ENCODE measurements at places on chromosomes 3 and 15.

DNA sequence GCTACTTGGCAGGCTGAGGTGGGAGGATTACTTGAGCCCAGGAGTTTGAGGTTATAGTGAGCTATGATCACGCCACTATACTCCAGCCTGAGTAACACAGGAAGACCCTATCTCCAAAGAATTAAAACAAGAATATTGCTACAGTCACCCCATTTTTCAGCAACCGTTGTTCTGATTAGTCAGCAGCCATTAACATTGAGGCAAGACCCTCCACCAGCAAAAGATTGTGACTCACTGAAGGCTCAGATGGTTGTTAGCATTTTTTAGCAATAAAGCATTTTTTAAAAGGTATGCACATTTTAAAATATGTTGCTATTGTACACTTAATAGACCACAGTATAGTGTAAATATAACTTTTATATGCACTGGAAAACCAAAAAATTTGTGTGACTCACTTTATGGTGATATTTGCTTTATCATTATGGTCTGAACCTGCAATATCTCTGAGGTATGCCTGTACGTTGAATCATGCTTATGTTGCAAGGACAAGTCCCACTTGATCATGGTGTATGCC lies 492.6 kb downstream of the SQOR start:
- no peak for DNase-seq

DNA sequence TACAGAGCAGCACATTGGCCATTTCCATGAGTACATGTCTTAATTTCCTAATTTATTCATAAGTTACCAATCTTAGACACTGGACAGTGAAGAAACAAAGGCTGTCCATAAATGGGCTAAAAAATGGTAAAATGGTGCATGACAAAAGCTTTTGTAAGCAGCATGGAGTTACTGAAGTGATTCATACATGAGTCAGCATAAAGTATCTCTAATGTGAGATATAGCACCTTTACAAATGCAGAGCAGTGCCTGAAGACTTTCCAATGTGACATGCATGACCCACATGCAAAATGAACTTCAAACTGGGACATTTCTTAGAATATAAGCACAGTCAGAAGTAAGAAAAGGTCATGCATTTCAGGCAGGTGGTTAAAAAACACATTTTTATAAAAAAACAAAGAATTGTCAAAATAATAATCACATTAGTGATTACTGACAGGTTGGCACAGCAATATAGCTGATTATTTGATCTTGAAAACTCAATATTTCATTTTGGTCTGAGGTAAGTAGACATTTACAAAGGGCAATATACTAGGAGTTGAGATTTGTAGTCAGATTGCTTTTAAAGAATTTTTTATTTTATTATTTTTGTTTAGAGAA lies 299.3 kb downstream of the PLCL2 start:
- DNase-seq = no peak

GRCh38 chr15:24747376-24747775 lies 71.8 kb downstream of the NPAP1 start:
- no peak for DNase-seq

- DNase-seq = no peak
Measured at GRCh38 chr3:127296166-127296565, 8.3 kb upstream of the PRR20G start.

DNA sequence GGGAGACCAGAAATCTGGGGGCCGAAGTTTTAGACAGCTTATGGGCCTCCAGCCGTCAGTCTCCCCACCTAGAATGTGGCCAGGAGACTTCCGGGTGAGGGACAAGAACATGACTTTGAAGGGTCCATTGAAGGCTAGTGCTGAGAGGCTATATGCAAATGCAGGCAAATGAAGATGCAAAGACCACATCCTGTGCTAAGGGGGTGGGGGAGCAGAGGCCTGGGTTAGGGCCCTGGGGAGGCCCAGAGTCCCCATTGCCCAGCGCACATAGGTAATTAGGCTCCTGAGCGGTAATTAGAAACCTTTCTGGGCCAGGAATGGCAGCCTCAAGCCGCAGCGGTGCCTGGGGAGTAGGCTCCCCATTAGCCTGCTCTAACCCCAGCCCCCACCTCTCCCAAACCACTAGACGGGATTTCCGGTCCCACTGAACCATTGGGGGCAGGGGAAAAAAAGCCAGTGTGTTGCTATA lies 6.8 kb downstream of the CSK start:
- DNase-seq = no peak

DNA sequence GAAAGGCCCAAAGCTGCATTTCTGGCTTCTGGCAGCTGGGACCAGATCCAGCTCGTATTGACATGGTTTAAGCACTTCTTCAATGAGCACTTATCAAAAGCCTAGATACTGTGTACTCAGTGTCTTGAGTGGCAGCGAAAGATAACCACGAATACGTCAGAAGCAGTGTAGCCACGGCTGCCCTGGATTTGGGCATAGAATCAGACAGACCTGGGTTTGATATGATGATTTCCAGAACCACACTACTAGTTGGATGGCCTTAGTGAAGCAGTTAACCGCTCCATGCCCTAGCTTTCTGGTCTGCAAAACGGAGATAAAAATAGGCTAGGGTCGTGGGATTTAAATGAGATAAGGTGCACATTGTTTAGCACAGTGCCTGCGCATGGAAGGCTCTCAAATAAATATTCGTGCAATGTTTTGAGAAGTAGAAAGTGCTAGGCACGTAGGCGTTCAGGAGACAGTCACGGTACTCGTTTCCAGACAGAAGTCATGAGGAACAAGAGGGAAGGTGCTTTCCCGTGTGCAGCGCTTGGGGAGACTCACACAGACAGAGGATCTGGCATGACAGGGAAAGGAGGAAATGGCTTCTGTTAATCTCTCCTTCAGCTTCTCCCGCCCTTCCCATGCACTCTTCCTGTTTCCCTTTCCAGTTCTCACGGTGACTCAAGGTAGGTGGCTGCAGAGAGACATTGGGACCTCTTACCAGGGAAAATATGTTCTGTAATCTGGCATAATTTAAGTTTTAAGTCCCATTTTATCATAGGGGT lies 70.3 kb downstream of the CCNL1 start:
- DNase-seq = no peak

DNA sequence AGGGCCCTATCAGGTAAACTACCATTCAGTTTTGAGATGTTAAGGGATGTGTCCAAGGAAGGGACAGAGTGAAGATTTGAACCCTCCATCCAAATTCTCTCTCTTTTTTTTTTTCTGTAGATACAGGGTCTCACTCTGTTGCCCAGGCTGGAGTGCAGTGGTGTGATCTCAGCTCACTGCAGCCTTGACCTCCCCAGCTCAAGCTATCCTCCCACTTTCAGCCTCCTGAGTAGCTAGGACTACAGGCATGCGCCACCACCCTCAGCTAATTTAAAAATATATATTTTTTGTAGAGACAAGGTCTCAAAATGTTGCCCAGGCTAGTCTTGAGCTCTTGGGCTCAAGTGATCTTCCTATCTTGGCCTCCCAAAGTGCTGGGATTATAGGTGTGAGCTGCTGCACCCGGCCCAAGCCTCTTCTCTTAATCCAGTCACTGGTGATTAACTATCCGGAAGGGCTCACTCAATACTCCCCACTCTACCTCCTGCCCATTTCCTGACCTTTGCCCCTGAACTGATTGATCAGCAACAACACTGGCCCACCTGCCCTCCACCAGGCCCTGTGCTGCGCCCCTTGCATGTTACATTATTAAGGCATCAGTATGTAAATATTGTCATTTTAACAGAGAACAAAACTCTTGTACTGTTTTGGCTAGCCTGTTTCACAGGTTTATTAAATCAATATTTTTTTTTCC lies 164.7 kb downstream of the CTNNB1 start:
- DNase-seq = no peak

- no peak for DNase-seq
Measured at GRCh38 chr15:54033869-54034458, 55.7 kb downstream of the UNC13C start.

DNA sequence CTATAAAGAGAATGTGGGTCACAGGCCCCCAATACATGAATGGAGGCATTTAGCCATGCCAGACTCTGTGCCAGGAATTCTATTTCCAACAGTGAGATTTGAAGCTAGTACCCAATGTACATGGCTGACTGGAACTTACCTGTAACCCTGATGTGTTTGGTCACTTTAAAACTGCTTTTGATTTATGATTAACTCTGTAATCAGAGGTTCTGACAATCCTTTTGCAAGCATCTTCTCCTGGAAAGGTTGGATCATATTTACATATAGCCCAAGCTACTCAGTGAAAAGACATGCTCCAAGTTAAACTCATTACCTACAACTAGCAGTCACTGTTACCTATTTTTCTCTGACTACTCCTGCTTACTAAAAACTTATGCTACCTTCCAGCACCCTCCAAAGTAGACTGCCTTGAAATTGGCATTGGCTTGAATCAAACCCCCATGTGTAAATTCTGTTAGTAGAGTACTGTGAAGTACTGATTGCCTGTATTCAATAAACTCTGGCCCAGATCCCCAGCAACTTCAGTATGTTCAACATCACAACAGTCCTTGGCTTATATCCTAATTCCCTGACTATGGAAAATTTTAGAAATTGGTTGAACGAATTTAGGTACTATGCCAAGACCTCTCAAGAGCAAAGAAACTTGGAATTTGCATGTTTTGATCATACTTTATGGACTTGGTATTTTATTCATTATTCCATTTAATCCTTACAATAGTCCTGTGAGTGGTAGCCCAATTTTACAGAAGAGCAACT lies 665.6 kb upstream of the NECTIN3 start:
- no peak for DNase-seq

- no peak for DNase-seq
Measured at GRCh38 chr3:100022506-100022905, 91.8 kb downstream of the FILIP1L start.

DNA sequence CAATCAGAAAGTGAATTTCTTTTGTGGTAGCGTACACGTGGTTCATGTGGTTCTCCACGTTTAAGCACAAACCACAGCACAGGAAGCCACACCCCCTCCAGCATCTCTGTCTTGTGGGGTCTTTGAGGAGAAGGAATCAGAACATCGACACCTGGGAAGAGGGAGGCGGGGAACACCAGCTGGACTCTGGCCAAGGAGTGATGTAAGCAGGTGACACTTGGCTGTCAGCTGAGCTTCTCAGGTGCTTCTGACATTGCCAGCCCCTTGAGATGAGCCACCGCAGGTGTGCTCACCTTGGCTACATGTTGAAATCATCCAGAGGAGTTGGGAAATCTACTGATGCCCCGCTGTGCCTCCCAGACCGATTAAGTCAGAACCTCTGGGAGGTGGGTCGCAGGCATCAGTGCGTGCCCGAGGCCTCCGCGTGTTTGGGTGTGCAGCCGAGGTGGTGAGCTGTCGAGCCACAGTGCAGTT lies 85.0 kb downstream of the FAM81A start:
- no peak for DNase-seq

DNA sequence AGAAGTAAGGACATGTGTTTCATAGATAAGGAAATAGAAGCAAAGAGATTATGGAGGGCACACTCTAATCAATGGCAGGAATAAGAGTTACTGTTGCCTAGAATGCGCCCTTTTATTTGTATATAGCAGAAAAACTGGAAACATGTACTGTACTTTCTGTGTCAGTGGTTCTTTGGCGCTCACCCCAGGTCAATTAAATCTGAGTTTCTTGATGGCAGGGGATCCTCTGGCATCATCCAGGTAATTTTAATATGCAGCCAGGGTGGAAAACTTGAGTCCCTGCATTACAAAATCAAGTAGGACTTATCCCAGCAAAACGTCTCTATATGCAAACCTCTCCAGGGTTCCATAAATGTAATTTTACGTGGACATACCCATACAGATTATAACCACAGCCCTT lies 284.1 kb downstream of the IL5RA start:
- DNase-seq = no peak

- DNase-seq = peak; percentile 25
Measured at GRCh38 chr15:46091860-46092450, 457.1 kb downstream of the SQOR start.

GRCh38 chr3:53269888-53270880 lies 14.4 kb upstream of the TKT start:
- DNase-seq = peak; percentile 17

DNA sequence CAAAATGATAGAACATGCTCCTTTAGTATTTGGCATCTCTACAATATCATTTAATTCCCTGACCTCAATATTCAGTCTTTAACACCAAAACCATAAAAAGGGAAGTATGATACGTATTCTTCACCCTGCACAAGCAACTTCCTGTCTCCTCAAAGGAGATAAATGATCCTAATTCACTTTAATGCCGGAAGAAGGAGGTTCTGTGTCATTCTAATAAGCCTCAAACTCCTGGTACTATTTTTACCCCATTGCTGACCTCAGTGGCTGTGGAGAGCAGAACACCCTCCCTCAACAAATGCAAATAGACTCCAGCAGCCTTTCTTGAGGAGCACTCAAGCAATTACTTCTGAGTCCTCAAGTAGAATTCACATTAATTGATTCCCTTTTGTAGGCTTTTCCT lies 173.3 kb downstream of the TMEM108 start:
- peak; percentile 20 for DNase-seq

- DNase-seq = no peak
Measured at GRCh38 chr3:171950373-171950772, 89.0 kb upstream of the FNDC3B start.

DNA sequence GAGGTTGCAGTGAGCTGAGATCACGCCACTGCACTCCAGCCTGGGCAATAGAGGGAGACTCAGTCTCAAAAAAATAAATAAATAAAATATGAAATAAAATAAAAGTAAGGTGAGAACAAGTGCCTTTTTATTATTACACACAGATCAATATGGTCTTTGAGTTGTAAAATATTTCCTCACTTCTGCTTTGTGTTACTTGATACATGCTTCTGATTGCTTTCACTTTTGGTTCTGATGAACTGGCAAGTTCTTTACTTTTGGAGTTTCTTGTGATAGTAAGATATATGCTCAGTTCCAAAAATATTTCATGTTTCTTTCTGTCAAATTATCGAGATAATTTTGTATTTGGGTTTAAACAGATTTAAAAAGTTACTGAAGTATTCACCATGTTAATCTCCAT lies 16.6 kb upstream of the GYG1 start:
- no peak for DNase-seq

- peak; percentile 3 for DNase-seq
Measured at GRCh38 chr3:45249391-45249790, 23.3 kb upstream of the TMEM158 start.

GRCh38 chr3:31210068-31210645 lies 315.7 kb upstream of the GADL1 start:
- DNase-seq = peak; percentile 1

GRCh38 chr15:41809526-41810220 lies 18.2 kb upstream of the JMJD7 start:
- DNase-seq = no peak

Data from NCI-H1092 treated with DMSO at 0.1 percent for 48 hours (cell line).